ENCODE measurements at places on chromosomes 6 and 20. TPM values are rescaled to one million over a fixed set of nuclear protein-coding genes. Genes with fewer than 3 reads are reported as not detected.

RIPOR3 gene
- 10.6 TPM for total RNA-seq

VSX1 gene
- total RNA-seq: not detected

RNF8 gene
- total RNA-seq: 24.1 TPM

PBOV1 gene
- not detected for total RNA-seq

ZNF311 gene
- total RNA-seq: 1.8 TPM

EYS gene
- 0.50 TPM for total RNA-seq

BTN1A1 gene
- total RNA-seq: not detected

C6orf58 gene
- total RNA-seq: not detected

CST2 gene
- not detected for total RNA-seq

PNRC1 gene
- total RNA-seq: 68.5 TPM

UNC5CL gene
- total RNA-seq: under 0.01 TPM

BPI gene
- not detected for total RNA-seq

HLA-DMA gene
- total RNA-seq: 4.7 TPM

ZNF165 gene
- total RNA-seq: 0.29 TPM

PTCRA gene
- total RNA-seq: not detected

ERVFRD-1 gene
- total RNA-seq: not detected

PRRT1 gene
- 0.44 TPM for total RNA-seq

SIRPB2 gene
- not detected for total RNA-seq

LAMA2 gene
- total RNA-seq: 92.6 TPM

SLC17A3 gene
- total RNA-seq: not detected

ZBTB12 gene
- 9.8 TPM for total RNA-seq

CFB gene
- 24.1 TPM for total RNA-seq

LY6G6F gene
- not detected for total RNA-seq

Data from smooth muscle cell of trachea (primary cell).